Peyer's patch (tissue), 4 donors: ENCODE measurements at places on chromosomes 4 and X. TPM values are rescaled to one million over a fixed set of nuclear protein-coding genes. Genes with fewer than 3 reads are reported as not detected.

DNA sequence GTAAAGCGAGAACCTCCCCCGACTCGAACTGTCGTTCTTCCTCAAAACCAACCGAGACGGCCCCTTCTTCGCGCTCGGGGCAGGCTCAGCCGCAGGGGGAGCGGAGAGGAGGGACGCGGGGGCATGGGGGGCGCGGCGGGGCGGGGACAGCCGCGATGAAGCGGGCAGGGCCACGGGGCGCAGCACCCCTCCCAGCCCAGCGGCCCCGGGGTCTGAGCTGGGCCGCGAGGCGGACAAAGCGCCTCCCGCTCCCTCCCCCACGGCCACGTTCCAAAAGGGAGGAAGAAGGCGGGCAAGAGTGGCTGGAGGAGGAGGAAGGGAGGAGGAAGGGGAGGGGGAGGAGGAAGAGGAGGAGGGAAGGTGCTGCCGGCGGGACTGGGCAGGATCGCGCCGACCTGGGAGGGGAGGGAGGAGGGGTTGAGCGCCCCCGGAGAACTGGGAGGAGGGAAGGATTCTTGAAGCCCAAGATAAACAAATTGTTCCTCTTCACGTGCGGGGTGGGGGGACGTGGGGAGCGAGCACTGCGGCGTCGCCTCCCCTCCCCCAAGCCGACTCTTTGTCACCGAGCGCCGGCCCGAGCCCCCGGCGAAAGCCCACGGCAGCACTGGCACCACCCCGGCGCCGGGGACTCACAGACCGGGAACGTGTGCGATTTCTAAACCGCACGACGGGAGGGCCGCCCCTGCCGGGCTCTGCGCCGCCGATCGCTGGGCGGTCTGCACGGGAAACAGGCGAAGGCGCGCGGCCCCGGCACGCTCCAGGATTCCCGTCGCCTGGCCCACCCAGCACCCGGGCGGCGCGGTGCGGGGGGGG, 2.9 kb downstream of the MAML3 start:
- peak overlapping the region; percentile 97 for H3K4me3 ChIP-seq
- peak; percentile 39 for DNase-seq
- no peaks in the 10 kb centered on the region for H3K36me3 ChIP-seq
- peak overlapping the region; percentile 97 for H3K27ac ChIP-seq

GRCh38 chr4:84035568-84035967, 463.5 kb downstream of the NKX6-1 start:
- H3K4me3 ChIP-seq = no peak overlapping the region
- H3K4me1 ChIP-seq = no peaks in the 10 kb centered on the region
- no peaks in the 10 kb centered on the region for H3K27me3 ChIP-seq
- no peak for DNase-seq
- H3K27ac ChIP-seq = no peak overlapping the region

DNA sequence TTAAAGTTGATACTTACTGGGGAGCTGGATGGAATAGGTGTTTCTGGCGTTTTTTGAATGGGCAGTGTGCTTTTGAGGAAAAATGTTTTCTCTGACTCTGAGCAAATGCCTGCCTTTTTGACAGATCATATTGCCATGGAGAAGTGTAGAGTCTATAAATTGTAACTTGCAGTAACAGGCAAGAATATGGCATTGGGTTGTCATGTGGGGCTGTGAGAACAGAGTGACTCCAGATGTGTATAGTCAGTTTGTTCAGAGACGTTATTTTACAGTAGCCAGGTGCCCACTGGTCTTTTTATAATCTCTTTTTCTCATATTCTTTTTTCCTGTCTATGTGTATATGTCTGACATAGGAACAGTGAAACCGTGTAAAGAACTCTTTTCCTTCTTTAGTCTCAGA, 40.8 kb downstream of the RAPGEF2 start:
- H3K27ac ChIP-seq = no peak overlapping the region
- no peaks in the 10 kb centered on the region for H3K4me1 ChIP-seq
- DNase-seq = no peak
- no peak overlapping the region for H3K4me3 ChIP-seq

DNA sequence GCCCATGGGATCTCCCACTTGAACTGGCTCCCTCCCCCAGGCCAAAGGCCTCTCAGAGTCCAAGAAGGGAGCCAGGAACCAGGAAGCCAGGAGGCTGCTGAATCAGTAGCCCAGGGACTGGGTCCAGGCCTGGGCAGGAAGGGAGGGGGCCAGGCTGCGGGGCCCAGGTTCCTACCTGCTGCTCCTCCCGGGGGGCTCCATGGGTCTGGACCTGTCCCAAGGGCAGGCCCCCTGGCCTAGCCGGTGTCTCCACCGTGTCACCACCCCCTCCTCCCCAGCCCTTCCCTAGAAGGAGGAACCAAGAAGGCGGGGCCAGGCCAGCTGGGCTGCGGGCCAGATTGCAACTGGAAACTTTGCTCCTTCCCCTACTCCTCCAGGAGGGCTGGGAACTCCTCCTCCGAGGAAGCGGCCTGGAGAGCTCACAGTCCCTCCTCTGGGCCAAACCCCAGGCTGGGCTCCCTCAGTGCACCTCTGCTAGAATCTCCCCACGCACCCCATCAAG, at the start of gene IQSEC2:
IQSEC2 (minus strand) TSS at position 264 of the 502 bp plus-strand sequence.
- H3K4me1 ChIP-seq = no peaks in the 10 kb centered on the region
- peak; percentile 86 for DNase-seq

GRCh38 chr4:26468283-26468949, 21.9 kb downstream of the CCKAR start:
- no peaks in the 10 kb centered on the region for H3K4me1 ChIP-seq
- no peak for DNase-seq
- H3K27me3 ChIP-seq = no peaks in the 10 kb centered on the region
- H3K36me3 ChIP-seq = no peaks in the 10 kb centered on the region
- no peak overlapping the region for H3K27ac ChIP-seq

DNA sequence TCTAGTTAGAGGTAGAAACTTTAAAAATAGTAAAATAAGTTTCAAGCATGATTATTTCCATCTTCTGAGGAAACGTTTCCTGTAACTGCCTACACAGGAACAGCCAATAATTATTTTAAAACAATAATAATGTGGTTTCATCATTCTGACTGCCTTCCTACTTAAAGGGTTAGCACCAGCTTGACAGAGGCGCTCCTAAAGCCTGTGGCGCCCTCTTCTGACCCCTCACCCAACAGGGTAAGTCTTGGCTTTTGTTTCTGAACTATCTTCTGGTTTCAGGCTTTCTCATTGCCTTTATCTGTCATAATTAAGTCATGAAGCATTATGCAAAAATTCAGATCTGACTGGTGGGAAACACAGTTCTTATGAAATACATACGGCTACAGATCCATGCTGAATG, 96.7 kb downstream of the ITM2A start:
- no peaks in the 10 kb centered on the region for H3K27me3 ChIP-seq
- H3K4me1 ChIP-seq = no peaks in the 10 kb centered on the region
- H3K4me3 ChIP-seq = no peak overlapping the region
- DNase-seq = peak; percentile 80
- H3K36me3 ChIP-seq = no peaks in the 10 kb centered on the region

- no peak overlapping the region for H3K27ac ChIP-seq
- no peaks in the 10 kb centered on the region for H3K4me1 ChIP-seq
- H3K4me3 ChIP-seq = no peak overlapping the region
Measured at GRCh38 chrX:7647831-7648230, 195.1 kb upstream of the VCX start.

DNA sequence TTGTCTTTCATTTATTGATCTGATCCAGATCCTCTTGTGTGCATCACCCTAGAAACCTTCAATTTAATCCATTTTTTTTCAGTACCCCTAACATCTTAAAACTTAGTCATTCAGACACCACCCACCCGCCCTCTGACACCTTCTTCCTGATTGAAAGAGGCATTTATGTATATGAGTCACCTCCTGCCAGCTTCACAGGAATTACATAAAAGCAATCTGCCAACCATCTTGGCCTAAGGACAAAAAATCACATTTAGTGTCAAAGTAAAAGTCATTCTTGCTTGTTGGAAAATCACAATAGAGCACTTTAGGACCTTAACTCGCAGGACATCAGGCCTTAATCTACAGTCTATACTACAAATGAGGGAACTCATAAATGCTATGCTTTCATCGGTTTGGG, 52.1 kb downstream of the NDST3 start:
- DNase-seq = no peak
- no peak overlapping the region for H3K4me3 ChIP-seq
- no peaks in the 10 kb centered on the region for H3K4me1 ChIP-seq
- H3K27ac ChIP-seq = no peak overlapping the region

DNA sequence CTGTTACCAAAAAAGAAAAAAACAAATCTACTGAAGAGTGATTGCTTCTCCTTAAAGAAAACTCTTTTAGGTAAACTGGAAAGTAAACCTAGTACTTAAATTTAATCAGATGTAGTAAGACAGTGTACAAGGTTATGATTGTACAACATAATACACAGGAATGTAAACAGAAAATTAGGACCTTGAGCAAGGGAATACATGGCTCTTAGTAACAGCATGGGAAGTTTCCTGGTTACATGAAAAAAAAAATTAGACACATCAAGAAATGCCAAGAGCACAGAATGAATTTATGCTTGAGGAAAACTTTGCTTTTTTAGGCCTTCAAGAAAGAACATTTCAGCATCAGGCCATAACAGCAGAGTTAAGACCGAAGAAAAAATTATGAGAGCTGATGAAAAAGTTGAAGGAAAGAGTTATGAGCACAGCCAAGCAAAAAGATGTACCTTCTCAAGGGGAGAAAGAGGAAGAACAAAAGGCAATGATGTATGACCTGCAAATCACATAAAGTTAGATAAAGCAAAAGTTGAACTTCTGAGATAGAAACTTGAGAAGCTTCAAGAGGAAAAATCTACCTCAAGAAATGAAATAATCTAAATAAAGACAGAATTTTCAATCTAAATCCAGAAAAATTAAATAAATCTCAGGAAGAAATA, 311.6 kb downstream of the GALNTL6 start:
- no peaks in the 10 kb centered on the region for H3K4me1 ChIP-seq
- H3K4me3 ChIP-seq = no peak overlapping the region
- DNase-seq = no peak
- no peaks in the 10 kb centered on the region for H3K27me3 ChIP-seq
- no peaks in the 10 kb centered on the region for H3K36me3 ChIP-seq
- no peak overlapping the region for H3K27ac ChIP-seq

DNA sequence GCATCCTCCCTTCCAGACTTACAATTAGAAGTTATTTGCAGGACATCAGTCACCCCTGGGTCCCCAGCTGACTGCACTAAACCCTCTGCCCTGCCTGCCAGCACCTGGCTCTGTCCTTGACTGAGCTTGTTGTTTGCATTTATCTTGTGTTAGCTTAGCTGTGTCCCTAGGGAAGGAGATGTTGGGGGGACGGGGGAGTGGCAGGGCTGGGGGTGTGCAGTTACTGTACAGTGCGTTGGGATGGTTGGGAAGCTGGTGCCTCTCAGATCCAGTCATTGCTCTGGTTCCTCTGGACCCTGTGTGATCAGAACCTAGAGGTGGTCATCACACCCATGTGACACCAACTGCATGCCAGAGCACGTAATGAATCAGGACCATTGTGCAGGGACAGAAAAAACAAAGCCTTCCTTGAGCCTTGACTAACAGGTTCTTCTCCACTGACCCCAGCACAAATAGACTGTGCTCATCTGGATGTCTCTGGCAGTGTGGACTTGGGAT, 32.7 kb upstream of the PROM1 start:
- no peak overlapping the region for H3K27ac ChIP-seq
- H3K36me3 ChIP-seq = no peaks in the 10 kb centered on the region
- H3K4me3 ChIP-seq = no peak overlapping the region

DNA sequence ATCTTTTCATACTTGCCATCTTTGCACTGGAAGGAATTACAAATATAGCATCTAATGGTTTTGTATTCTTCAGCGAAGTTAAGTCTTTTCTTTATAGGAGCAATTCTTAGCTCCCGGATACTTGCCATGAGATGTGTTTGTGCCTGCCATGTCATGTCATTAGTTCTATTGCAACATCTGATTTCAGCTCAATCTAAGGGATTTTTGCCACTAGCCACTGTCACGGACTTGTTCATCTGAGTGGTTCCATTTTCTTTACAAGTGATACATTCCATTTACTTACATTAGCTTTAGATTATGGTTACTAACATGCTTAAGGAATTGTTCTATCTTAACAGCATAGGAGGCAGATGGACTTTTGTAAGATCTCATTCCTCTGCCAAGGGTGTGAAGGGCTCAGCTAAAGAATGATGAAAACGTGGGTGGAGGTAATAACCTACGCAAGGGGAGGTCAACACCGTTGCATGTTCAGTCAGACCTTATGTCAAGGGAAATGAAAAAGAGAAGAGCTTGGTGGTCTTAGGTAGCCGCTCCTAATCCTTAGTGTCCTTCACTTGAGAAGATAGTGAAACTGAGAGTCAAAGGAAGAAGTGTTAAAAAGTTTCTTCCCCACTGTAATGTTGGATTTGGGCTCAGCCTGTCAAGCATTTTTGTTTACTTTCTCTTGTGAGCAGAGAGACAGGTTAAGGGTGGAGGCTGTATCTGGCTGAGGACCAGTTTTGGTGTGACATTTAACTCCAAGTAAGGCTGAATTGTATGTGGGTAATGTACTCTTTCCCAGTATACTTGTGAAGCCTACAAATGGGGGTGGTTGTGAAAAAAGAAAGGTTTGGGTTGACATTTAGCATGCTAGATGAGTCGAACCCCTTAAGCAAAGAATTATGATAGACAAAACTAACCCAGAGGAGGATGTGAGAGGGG, 3.6 kb upstream of the KLHL2 start:
- no peaks in the 10 kb centered on the region for H3K36me3 ChIP-seq
- H3K4me3 ChIP-seq = no peak overlapping the region
- no peak for DNase-seq
- peaks cover 3% of the 10 kb centered on the region for H3K4me1 ChIP-seq
- H3K27me3 ChIP-seq = no peaks in the 10 kb centered on the region

DNA sequence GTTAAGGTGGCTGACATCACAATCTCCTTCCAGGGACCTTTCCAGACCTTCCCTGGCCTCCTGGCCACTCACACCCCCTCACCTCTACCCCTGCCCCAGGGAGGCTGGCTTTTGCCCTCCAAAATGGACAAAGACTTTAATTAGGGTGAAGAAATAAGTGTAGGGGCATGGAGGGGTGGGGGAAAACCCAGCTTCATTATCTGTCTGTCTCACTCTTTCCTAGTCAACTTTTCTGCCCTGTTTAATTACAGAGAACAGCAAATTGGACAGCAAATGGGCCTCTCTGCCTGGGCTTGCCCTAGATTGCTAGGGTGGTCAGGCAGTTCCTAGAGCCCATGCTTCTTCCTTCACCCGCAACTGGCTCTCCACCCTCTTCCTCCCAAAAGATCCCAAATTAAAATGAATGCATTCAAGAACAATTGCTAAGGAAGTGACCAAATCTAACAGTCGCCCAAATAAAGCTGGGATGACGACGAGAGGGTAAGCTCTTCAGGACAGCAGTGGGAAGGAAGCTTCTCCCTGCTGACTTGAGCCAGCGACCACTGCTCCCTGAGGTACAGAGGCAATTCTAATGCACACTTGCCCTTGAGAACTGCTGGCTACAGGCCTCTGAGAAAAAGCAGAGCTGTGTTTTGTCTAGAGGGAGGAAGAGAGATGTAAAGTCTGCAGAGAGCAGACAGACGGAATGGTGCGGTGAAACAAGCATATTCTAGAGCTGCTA, 12.4 kb downstream of the RAI2 start:
- no peaks in the 10 kb centered on the region for H3K4me1 ChIP-seq
- no peak for DNase-seq
- H3K36me3 ChIP-seq = no peaks in the 10 kb centered on the region
- H3K27me3 ChIP-seq = no peaks in the 10 kb centered on the region
- no peak overlapping the region for H3K4me3 ChIP-seq

DCAF8L2 gene
- total RNA-seq = not detected

S100G gene
- total RNA-seq = not detected

MAGEA2B gene
- total RNA-seq = not detected

FGFR3 gene
- 69.9 TPM for total RNA-seq

HEPH gene
- total RNA-seq = 249 TPM
